ENCODE measurements at places on chromosomes 4 and X. TPM values are rescaled to one million over a fixed set of nuclear protein-coding genes. Genes with fewer than 3 reads are reported as not detected.

TEX13D gene
- not detected for total RNA-seq

C1QTNF7 gene
- 0.52 TPM for total RNA-seq

GPR173 gene
- 0.08 TPM for total RNA-seq

FAM184B gene
- total RNA-seq: 0.16 TPM

RTL3 gene
- not detected for total RNA-seq

DNA sequence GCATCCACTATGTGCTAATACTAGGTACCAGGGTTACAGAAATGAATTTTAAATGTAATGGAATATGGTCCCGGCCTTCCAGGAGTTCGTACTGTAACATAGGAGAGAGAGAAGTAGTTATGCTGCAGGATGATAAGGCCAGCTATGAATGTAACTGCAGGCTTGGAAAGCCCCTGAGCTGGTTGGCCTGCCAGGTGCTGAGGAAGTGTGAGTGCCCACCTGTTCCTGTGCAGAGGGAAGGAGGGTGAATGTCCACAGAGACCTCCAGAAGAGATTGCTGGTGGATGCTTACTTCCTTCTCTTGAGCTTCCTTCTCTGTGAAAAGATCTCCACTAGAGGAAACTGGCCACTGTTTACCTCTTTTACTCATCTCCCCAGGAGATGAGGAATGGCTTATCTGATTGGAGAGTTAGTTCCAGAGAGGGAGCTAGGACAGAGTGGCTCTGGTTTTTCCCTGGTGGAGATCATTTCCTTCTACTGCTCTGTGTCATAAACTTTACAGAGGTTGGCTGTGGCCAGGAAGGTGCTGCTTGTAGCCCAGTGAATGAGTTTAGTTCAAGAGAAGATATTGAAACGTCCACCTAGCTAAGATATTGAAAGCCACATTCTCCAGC, 114.0 kb upstream of the LNX1 start:
- peak; percentile 32 for ATAC-seq

DNA sequence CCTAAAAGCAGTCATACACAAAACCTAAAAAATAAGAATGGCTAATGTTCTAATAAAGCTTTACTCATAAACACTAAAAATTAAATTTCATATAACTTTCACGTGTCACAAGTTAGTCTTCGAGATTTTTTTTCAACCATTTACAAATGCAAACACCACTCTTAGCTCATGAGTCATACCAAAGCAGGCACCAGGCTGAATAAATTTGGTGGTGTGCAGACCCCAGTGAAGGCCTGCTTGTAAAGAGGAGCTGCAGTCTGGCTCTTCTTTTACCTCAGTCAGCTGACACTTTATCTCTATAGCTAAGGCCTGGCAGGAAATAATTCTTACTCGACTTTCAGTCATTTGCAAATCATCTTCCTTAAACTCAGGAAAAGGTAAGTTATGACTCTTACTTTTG, 37.4 kb downstream of the CLOCK start:
- ATAC-seq: no peak

DNA sequence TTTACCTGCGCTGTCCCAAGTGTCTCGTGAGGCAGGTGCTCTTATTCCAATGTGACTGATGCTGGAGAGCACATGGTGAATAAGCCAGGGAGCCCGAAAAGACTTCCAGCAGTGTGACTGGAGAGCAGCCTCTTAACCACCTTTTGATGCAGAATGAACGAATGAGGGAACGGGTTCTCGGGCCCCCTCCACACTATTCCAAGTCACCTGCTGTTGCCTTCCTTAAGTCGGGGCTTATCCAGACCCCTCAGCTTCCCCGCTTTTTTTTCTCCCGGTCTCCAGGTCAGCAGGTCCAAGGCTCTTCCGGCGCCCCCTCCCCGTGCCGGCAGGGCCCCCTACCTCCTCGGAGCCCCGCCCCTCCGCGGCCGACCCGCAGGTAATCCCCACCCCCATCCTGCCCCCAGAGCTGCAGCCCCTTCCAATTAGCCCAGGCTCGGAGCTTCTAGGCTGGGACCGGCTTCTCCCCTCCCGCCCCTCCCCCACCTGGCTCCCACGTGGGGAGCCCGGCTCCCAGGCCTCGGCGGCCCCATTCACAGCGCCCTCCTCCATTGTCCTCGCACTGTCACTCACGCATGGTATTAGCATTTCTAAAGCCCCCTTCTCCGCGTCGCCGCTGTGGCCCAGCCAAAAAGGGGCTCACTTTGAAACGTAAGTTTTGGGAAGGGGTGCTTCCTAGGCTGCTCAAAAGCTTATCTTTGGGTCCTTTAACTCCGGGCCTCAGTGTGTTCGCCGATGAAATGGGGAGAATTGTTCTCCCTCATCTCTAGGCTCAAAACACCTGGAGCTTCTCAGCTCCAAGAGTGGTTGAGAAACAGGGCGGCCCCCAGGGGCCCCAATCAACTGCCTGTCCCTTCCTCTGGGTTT, 56.2 kb upstream of the PJA1 start:
- no peak for ATAC-seq

DNA sequence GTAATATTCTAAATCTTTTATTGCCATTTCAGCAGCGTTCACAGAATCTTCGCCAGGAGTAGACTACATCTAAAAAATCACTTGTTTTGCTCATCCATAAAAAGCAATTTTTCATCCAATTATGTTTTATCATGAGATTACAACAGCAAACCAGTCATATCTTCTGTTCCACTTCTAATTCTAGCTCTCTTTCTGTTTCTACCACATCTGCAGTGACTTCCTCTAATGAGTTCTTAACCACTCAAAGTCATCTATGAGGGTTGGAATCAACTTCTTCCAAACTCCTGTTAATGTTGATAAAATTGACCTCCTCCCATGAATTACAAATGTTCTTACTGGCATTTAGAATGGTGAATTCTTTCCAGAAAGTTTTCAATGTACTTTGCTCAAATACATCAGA, 174.4 kb upstream of the BRWD3 start:
- ATAC-seq: no peak

DNA sequence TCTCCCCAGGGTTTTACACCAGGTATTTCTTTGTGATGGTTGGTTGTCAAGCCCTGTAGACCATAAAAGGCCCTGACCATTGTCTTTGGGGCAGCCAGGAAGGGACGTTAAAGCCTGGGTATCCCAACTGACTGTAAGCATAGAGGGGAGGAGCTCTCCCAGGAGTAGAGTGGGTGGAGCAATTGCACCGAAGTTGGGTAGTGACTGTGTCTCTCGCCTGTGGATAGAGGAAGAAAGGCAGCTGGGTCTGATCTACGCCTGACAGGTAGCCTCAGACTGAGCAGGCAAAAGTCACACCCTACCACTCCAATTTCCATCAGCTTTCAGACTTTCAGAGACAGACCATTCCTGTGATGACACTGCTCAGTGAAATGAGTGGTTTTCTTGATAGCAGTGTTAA, 123.3 kb downstream of the KLHL8 start:
- no peak for ATAC-seq

DNA sequence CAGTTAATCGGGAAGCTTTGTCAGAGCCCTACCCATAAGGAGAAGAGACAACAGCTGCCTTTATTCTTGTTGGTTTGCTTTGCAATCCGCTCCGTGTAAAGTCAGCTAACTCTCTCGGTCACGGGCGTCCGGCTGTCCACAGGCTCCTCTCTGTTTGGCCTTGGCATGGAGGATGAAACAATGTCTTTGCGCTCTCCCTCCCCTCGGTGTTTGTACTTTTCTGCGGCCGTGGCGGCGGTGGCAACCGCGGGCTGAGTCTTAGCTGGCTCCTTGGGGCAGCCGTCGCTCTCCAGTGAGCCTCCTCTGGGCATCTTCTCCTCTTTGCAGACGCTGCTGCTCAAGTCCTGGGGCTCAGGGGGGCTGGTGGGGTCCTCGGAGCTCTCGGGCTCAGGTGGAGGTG, 10.6 kb upstream of the IRAK1 start:
- ATAC-seq: no peak

GRCh38 chrX:134548257-134549201, 88.6 kb downstream of the HPRT1 start:
- ATAC-seq: no peak

Measured in esophagus mucosa (tissue), 1 donor.